Stimulated activated CD8-positive, alpha-beta memory T cell treated with anti-CD3 and anti-CD28 coated beads, Interleukin-4, amount 100 ng/mL, for 4 hours (primary cell): ENCODE measurements at places on chromosomes 16 and 17.

- no peak for DNase-seq
These were observed 22.2 kb downstream of the TBX4 start for GRCh38 chr17:61474235-61474927.

- DNase-seq: no peak
These were observed 6.7 kb upstream of the KSR1 start for GRCh38 chr17:27449541-27449940.

- no peak for DNase-seq
These were observed 85.0 kb downstream of the NOG start for GRCh38 chr17:56678249-56679114.

DNA sequence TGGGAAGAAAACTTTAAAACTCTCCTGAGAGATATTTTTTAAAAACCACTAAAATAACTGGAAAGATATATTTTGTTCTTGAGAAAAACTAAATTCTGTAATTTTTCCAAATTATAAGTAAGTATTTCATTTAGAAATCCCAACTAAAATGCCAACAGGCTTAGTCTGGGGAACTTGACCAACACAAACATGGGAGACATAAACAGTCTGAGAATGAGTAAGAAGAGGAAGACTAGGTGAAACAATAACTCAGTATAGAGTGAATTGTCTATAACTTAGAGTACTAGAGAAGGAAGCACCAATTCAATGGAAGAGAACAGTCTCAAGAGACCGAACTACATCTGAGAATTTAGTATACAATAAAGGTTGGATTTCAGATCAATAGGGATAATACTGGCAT, 2.9 kb downstream of the CMTM1 start:
- no peak for DNase-seq

- no peak for DNase-seq
These were observed 50.7 kb downstream of the SLC5A11 start for GRCh38 chr16:24896439-24896838.

DNA sequence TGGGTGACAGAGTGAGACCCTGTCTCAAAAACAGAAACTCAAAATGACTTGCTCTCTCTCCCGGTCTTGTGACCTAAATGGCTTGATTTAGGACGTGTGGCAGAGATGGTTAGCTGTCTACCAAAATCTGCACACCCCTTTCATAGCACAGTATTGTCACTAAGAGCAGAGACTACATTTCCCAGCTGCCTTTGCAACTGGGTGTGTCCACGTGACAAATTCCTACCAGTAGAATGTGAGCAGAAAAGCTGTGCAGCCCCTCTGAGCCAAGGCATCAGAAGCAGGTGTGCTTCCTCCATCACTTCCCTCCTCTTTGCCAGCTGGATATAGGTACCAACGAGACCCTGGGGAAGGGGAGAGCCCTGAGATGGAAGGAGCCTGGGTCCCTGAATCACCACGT, 25.5 kb downstream of the GPR142 start:
- no peak for DNase-seq

- no peak for DNase-seq
These were observed 5.9 kb downstream of the CYB561 start for GRCh38 chr17:63440127-63440769.

GRCh38 chr17:33121272-33121671, 129.6 kb downstream of the SPACA3 start:
- no peak for DNase-seq

GRCh38 chr17:29107084-29107483, 64.1 kb downstream of the PIPOX start:
- no peak for DNase-seq

DNA sequence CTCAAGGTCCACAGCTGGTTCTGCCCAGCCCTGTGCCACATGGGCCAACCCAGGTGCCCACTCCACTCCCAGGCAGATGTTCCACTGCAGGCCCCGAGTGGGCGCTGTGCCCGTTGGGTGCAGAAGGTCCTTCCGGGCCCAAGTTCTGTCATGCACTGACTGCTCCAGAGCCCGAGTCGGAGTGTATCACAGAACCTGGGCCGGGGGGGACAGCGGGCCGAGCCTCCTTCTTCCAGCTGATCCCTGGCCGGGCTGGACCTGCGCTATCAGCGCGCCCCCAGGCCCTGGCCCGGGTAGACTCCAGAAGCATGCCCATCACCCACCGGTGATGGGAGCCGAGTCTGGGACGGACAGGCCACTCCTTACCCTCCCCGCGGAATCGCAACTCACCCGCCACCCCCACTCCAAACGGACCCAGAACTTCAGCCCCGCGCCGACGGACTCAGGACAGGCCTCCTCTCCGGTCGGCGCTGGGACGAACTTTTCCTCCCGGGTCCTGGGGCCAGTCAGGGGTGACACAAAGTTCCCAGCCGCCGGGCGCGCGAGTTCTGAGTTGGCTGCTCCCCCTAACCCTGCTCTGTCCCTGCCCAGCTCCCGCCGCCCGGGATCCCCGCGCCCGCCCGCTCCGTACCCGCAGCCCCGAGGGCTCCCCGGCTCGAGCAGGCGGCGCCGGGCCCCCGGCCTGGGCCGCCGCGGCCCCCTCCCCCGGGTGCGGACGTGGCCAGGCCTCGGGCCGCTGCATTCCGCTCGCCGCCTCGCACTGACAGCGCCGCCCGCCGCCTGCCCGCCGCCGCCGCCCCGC, at the start of gene COPZ2:
Gene COPZ2 (minus strand): TSS at position 762 of the 802 bp plus-strand sequence. CDS start 20 bp downstream, at position 742.
- DNase-seq: no peak

GRCh38 chr16:600781-601180, 10.9 kb downstream of the RAB40C start:
- DNase-seq: no peak
